Lower leg skin (tissue), 4 donors: ENCODE measurements at places on chromosomes 16 and 17.
A peak's percentile ranks its signal among the peaks of the same experiment; 100 is the strongest.

DNA sequence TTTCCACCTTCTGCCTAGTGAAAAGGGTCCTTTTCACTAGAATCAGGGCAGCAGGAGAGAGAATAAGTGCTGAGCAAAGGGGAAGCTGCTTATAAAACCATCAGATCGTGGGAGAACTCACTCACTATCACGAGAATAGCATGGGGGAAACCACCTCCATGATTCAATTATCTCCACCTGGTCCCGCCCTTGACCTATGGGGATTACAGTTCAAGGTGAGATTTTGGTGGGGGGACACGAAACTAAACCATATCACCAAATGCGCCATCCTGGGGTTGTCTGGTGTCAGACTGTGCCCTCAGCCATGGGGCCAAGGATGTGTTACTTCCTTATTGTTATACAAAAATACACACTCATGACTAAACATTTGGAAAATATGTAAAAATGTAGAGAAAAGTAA lies 10.4 kb upstream of the KATNB1 start:
- no peak for DNase-seq

DNA sequence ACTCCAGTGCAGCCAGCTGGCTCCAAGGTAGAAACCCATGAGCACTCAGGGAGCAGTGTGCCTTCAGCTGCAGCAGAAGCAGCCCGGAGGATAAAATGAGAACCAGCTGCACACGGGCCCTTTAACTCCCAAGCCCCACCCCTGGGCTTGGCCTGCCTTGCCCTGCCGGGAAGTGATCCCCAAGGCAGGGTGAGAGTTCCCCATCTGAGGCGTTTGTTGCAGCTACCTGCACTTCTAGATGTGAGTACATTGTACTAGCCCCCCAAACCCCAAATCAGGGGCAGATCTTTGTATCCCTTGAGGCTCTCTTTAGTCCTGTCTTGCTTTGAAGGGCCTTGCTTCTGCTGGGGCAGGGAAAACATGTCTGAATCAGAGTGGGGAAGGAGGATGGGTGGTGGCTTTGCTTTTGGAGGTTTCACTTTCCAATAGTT lies at the start of gene MVP:
Gene MVP, plus strand, starts transcription at position 192 of the 431 bp plus-strand sequence. CDS start 10,088 bp downstream, outside the sequence.
- DNase-seq: no peak

DNA sequence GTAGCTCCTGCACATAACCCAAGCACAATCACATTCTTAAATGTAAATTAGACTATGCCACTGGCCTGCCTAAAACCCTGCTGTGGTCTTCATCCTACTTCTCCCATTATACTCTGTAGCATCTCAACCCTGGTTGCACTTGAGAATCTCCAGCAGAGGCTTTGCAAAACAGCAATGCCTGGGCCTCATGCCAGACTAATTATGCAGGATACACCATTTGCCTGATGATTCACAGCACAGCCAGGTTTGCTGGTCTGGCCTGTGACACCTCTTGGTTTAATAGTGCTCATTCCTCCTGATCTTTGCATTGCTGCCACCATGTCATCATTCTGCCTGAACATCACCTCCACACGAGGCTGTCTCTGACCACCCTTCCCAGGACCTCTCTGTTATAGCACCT lies 491.9 kb upstream of the TOM1L1 start:
- DNase-seq: no peak

DNA sequence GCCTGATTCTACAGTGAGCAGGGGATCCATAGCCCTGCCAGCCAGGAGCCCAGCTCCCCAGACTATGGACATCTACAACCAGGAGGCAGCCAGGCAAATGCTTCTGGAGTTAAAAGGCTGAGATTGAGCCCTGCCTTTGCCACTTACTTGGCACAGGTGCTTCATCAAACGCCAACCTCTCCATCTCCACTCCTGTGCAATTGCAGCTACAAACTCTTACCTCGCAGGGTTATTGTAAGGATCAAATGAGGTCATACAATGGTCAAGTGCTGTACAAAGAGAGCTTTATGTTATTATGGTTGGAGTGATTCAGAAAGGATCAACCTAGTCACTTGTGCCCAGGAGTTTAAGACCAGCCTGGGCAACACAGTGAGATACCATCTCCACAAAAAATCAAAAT lies 9.8 kb upstream of the MYO18A start:
- DNase-seq: peak; percentile 37
